Cortex of kidney (tissue), 1 donor: ENCODE measurements at places on chromosomes 12 and 14.

DNA sequence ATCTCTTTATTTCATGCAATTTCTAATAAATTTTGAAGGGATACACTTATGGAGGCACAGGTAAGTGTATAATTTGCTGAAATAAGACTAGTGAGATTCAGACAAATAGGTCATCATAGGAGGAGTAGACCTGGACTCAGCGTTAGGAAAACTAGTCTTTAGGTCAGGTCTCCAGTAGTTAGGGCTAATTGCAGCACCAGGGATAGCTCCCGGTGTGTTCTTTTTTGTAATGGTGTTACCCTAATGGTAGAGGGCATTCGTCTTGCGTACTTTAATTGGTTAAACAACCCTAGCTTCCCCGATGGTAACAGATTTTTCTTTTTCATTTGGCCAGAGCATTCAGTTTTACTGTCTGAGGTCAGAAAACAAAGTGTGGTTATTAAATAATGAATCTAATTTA is 64.9 kb downstream of the ARID2 start:
- DNase-seq: no peak

- no peak for DNase-seq
Observed at GRCh38 chr12:132071040-132071810, 72.9 kb downstream of the DDX51 start.

- no peak for DNase-seq
Observed at GRCh38 chr12:25690996-25691864, 138.1 kb upstream of the LMNTD1 start.

- no peak for DNase-seq
Observed at GRCh38 chr12:118641249-118641648, 264.9 kb downstream of the SUDS3 start.

DNA sequence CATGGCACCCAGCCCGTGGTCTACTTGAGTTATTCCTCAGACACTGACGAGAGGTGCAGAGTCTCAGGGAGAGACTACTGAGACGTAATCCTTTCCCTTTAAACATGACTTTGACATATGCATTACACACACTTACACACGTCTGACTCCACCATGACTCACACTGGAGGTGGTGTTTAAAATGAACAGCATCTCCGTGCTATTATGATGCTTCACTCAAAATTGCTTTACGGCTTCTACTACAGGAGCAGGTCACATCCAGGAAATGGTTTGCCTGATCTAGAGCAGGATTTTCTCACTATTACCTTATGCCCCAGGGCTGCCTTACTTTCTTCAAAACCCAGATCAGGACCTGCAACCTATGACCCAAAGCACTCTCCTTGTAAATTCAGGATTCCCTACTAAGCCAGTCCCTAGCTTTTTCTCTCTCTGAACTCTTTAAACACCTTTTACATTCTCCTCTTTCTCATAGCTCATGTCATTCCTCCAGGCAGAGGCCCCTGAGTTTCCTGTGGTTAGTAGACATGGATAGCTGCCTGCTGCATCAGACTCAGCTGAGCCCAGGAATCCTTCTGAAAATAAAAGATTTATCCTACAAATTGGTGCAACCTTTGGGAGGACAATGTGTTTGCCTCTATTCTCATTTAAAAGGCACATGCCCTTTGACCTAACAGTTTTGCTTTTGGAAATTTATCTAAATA is 31.2 kb downstream of the TMCC3 start:
- DNase-seq: no peak

DNA sequence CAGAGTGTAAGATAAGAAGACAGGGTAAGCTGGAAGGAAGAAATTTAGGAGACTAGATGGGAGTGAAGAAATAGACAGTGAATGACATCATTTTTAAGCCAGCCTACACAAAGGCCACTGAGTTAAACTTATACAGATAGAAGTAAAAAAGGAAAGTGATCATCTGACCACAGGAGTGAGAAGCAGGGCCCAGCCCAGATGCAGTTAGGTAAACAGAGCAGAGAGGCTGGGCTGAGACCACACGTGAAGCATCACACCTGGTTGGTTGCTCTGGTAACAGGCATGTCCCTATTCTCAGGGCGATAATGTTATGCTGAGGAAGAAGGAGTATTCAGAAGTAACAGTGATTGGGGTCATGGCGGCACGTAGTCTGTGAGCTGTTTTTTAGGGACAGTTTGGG is 1079.4 kb downstream of the AACS start:
- DNase-seq: no peak

DNA sequence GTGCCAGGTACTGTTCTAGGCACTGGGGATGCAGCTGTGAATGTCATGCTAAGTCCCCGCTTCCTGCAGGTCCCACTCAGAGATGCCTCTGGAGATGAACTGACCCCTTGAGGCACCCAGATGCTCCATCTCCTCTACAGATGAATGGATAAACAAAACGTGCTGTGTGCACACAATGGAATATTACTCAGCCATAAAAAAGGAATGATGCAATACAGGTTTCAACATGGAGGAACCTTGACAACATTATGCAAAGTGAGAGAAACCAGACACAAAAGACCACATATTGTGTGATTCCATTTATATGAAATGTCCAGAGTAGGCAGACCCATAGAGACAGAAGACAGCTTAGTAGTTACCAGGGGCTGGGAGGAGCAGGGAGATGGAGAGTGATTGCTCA is 320.1 kb upstream of the DIO3 start:
- DNase-seq: no peak

DNA sequence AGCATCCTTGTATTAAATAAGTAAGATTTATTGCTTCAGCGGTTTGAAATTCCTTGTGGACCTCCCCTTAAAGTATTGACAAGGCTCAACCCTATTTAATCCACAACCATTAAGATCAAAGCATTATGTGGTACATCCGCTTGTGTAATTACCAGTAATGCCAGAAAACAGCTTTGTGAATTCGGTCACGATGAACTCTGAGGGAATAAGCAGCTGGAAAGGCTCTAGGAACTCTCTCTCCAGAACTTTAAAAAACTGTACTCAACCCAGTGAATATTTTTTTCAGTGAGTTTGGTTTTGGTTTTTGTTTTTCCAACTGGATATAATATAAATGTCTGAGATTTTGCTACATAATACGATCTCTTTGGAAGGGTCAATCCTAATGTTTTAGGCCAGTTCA is 49.3 kb upstream of the DIO2 start:
- DNase-seq: no peak

DNA sequence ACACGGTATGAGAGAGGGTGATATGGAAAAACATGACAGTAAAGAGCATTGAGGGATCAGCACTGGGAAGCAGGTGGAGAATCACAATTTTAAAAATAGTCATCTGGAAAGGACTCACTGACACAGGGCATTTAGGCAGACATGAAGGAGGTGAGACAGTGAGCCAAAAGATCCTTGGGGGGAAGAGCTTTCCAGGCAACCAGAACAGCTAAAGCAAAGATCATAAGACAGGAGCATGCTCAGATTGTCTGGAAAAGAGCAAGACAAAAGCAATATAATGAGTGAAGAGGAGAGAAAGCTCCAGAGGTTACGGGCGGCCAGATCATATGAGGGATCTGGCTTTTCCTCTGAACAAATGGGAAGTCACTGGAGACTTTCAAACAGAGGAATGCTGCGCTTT is 63.9 kb downstream of the DENND5B start:
- no peak for DNase-seq

DNA sequence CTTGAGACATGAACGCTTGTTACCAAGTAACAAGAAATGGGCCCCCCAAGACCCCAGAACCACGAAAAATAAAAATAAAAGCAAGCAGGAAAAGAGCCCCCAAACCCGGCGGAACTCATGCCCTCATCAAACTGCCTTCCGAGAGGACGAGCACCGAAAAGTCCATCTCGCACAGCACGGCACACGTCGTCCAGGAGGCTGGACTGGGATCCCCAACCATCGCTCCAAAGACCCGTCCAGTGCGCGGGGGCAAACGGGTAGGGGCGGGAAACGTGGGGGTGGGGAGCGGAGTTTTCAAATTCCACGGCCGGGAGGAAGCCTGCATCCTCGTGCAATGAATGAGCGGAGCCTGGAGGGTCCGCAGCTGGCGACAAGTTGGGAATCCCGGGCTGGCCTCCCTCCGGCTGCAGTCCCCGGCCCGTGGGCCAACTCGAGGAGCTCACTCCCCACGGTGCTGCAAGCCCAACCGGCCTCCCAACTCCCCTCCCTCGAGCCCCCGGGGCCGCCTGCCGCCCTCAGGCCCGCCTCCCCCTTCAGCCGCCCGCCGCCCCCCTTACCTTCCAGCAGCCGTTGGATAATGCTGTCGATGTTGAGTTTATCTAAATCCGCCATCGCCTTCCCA is 484 bp downstream of the PPP1CC start:
- no peak for DNase-seq

- no peak for DNase-seq
Observed at GRCh38 chr14:101965181-101965544, 790 bp downstream of the DYNC1H1 start.

DNA sequence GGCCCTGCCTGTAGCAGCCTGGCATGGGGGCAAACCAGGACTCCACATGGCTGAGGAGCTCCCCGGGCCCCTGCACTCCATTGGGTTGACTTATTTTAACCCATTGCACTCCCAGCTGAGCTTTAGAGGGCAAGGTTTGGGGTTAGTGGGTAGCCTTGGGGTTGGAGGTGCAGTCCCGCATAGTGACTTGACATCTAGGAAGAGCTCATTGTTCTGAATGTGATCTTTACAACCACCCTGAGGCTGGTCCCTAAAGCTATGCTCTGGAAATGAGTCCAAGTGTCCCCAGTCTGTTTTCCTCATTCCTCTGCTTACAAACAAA is 36.4 kb downstream of the NFKBIA start:
- DNase-seq: no peak

GRCh38 chr12:50747817-50748216 is 16.1 kb upstream of the ATF1 start:
- no peak for DNase-seq

DNA sequence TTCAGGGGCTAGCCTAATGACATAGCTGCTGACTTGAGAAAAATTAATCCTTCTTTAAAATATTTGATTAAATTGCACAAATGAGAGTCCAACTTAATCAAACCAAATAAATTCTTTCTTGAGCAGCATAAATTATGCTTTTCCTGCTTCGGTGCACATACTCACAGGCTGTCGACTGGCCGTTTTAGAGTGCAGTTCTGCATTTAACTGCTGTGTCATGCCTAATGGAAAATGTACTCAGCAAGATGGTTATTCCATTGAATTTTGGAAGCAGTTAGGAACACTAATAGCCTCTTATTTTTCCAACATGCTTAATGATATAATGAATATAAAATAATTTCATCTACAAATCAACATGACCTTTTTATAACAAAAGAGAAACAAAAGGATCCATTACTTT is 266.1 kb upstream of the LRIG3 start:
- DNase-seq: no peak

GRCh38 chr12:89349814-89350213 is 2.5 kb downstream of the DUSP6 start:
- no peak for DNase-seq

- no peak for DNase-seq
Observed at GRCh38 chr12:65500091-65500900, 221.8 kb downstream of the MSRB3 start.

DNA sequence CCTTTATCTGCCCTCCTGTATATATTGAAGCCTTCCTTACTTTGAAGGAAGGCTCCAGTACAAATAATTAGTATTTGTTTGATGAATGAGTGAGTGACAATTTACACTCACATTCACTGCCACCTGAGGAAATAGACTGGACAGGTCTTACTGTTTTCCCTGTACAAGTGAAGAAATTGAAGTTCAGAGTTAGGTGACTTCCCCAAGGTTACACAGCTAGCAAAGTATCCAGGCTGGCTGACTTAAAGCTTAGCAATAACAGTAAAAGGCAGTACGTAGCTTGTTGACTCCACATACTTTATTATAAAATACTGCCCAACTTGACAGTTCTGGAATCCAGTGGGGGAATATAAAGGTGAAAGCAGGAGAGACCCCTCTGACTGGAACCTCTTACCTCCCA is 2.6 kb upstream of the KRT18 start:
- no peak for DNase-seq

DNA sequence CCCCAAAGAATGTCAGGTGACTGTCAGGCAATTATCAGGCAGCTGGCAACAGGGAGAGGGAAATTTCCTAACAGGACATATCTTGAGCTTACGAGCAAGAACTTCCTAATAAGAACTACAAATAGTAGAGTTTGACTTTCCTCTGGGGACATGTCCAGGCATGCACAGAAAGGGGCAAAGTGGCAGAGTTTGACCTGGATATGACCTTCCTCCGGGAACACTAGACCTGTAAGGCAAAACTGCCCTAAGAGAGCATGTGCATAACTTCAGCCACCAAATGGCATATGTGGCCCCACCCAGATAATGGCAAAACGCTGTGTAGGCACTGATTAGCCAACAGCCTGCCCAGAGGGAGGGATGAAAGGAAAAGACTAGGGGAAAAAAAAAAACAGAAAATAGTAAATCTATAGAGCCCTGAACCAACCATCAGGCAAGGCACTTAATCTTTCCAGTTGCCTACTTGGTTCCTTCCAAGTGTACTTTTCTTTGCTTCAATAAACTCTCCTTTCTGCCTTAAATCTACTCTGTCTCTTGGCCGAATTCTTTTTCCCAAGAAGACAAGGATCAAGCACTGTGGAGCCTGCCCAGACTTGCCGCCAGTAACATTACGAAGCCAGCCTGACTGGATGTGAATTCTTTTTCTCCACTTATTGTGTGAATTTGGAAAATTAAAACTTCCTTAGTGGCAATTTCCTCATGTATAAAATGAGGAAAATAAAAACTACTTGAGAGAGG is 164.1 kb downstream of the SPTSSA start:
- no peak for DNase-seq

DNA sequence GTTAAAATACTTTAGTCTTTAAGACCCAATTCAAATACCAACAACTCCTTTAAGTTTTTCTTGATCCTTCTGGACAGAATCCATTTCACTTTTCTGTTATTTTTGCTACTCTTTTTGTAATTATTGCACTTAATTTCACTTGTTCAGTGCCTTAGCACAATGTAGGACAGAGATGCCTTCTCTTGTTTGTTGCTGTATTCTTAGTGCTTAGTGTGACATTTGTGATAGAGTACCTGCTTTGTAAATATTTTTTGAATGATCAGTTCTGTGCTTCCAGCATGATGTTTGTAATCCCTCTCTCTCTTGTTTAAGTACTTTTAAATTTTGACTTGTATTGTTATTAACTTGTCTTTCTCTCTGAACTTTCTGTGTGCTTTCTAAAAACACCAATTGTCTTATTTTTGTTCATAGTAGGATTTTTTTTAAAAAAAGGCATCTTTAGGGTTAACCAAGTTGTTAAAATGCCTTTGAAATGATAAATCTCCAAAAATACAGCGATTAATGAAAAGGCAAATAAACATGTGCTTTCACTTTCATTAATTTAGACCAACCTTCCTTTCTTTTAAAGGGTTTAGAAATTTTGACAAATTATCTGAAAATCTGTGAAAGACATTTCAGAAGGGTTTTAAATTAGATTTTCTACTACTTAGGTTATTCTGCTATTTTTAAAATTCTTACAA is 11.9 kb downstream of the NAA30 start:
- DNase-seq: no peak

- no peak for DNase-seq
Observed at GRCh38 chr12:89389755-89390661, 37.7 kb upstream of the DUSP6 start.

DNA sequence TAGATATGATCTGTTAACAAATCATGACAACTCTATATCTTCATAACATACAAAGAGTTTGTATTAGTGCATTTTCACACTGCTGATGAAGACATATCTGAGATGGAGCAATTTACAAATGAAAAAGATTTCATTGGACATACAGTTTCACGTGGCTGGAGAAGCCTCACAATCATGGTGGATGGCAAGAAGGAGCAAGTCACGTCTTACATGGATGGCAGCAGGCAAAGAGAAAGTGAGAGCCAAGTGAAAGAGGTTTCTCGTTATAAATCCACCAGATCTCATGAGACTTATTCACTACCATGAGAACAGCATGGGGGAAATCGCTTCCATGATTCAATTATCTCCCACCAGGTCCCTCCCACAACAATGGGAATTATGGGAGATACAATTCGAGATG is 157.6 kb downstream of the DUSP6 start:
- no peak for DNase-seq
